Activated CD4-positive, CD25-positive, alpha-beta regulatory T cell treated with anti-CD3 and anti-CD28 coated beads, Interleukin-2, amount 50 U/mL, for 16 hours (primary cell): ENCODE measurements at places on chromosomes 1 and 21.

DNA sequence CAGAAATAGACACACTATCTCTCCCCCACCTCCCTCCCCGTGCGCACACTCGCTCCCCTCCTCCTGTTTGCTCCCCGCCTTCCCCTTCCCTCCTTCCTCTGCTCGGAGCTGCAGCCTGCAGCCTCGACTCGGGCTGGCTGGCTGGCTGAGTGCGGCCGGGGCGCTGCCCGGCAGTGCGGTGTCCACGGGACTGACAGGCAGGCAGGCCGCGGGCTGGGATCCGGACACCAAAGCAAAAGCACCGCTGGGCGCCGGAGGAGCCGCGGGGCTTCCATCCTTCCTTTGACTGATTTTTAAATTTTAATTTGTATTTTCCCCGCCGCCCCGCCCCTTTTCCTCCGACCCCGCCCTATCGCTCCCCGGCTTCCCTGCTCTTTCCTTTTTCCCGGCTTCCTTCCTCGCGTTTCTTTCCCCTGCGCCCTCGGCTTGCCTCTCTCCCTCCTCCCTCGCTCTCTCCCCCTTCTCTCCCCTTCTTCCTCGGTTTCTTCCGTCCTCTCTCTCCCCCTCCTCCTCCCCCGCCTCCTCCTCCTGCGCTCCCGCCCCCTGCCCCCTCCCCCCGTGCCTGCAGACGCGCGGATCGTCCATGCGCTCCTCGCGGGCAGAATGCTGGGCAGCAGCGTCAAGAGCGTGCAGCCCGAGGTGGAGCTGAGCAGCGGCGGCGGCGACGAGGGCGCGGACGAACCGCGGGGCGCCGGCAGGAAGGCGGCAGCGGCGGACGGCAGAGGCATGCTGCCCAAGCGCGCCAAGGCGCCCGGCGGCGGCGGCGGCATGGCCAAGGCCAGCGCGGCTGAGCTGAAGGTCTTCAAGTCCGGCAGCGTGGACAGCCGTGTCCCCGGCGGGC, 109.4 kb downstream of the NAV1 start:
- no peak for DNase-seq

DNA sequence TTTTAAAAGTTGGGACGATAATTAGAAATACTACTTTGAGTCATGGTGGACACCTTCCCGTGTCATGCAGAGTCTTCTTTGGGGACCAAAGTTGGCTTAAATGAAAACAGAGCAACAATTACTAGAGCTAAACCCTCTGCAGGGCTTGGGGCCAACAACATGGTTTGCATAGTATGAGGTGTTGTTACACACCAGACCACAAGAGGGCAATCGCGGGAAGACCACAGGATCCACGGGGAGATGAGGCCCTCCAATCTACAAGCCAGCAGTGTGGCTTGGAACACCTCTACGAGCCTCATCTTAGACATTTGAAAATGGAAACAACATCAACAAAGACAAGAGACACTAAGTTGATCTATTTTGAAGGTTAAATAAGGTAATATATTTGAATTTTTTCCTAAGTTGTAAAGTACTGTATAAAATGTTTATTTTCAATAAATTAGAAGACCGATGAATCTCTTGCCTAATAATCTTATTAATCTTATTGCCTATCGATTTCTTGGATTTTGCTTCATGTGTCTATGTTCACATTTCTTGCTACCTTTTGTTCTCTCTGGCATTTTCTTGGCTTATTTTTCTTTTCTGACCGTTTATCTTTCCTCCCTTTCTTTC, 8.2 kb upstream of the SMCP start:
- DNase-seq, result peak; percentile 26

- no peak for DNase-seq
Observed at GRCh38 chr1:184408580-184408979, 21.8 kb downstream of the C1orf21 start.

DNA sequence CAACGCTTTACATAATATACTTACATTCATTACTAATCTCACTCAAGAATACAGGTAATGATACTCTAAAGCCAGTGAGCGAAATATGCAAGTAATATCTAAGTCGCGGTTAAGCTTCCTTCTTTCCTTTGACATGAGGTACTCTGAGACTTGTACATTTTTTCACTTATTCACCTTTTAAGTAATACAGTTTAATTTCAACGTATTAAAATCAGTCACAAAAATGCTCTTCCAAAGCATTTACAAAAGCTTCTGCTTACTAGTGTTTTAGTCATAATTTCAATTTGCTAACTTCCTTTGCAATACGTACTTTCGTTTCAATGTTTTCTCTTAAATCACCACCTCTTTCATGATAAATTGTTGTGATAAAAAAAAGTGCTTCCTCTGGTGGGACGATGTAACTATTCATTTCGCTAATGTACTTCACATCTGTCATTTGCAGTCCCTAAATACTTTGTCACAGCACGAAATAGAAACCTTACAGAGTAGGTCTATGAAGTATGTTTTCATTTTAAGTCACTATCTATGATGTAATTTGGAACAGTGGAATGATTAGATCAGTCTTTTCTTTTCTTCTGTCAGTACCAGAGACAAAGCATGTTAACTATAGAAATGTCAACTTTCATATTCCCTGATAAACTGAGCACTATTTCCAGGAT, 34.0 kb upstream of the ADGRL4 start:
- no peak for DNase-seq

- DNase-seq, result no peak
Observed at GRCh38 chr21:31316488-31317169, 27.4 kb downstream of the TIAM1 start.

- no peak for DNase-seq
Observed at GRCh38 chr1:105180789-105181188, 1431.1 kb downstream of the AMY1C start.
